ENCODE measurements at places on chromosomes 2 and 18.

- no peak for DNase-seq
Measured at GRCh38 chr2:127508023-127508630, 18.2 kb downstream of the IWS1 start.

- DNase-seq = no peak
Measured at GRCh38 chr18:44171301-44171700, 509.4 kb upstream of the SETBP1 start.

DNA sequence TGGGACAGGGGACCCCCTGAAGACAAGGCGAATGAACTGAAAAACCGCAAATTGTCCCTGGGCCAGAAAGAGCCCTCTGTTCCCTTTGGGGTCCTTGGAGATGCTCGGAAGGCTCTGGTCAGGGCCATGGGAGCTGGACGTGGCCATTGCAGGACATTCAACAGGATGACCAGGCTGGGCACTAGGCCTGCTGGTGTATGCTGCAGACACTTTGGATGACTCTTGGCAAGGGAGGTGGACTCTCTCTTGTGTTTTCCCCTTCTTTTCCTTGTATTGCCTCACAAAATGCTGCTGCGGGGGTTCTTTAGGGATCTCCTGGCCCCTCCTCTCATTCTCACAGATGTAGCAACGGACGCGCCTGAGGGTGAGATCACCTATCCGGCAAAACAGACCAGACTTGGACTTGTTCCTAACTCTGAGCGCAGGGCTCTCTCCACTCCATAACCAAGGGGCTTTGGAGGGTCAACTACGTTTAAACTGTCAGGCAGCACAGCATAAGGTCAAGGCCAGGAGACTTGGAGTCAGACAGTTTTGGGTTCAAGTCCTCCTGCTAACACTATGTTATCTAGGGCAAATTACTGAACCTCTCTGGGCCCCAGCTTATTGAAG, 41.8 kb upstream of the SH3RF3 start:
- DNase-seq = no peak

DNA sequence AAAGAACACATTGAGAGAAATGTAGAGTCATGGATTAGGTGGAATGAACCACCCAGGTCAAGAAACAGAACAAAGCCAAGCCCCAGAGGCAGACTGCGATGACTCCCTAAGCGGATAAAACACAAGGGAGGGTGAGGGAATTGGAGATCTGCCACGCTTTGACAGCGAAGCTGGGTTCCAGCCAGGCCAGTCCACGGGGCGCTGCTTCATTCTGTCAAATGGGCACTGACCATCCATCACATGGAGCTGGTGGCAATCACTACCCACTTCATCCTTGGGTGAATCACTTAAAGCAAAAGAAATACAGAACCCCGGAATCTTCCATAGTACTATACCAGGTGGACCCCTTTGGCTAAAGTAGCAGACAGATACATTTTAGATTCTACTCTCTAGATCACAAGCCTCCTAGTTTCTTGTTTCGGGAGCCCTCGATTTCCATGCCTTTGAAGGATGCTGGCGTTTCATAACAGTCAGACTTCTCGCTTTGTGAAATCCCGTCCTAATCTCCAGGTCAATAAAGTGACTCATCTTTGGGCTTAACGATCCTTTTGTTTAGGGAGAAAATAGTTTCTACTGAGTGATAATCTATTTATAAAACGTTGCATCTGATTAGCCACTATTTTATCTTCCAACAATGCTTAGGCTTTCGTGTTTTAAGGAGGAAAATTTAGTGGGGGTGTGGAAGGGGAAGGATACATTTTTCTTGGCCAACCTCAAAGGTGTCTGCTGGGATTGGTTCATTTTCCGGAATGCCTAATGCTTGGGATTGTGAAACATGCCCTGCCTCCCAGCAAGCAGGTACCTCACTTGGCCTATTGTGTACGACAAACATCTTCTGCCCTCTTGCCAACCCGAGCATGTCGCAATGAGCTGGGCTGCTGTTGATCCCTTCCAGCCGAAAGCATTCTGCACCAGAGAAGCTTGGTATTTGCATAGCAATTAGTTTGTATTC, 44.1 kb upstream of the HDAC4 start:
- DNase-seq = no peak

DNA sequence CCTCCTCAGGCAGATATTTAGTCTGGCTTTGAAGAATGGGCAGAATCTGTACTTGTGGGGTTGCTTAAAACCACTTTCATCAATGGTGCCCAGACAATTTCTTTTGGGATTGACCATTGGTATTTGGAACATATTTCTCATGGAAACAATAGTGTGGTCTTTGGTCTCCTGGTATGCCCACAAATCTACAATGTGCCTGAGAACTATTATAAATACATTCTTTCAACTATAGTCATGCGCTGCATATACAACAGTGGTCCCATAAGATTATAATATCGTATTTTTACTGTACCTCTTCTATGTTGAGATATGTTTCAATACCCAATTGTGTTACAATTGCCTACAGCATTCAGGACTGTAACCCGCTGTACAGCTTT, 34.8 kb upstream of the PPP4R1 start:
- DNase-seq = no peak

DNA sequence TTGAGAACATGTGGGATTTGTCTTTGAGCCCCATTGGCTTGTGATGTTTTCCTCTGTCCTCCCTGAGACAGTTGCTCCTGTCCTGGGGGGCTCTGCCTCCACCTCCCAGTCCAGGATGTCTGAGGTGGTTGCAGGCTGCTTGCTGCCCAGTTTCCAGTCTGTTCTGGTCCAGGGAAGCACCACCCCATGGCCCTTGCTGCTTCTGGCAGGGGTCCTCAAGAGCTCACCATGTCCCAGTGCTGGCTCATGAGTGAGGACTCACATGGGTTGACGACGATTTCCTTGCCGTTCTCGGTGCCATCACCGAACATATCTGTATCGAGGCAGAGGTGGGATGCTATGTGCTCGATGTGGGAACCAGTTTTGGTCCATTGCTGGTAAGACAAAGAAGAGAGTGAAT, 103.4 kb upstream of the CAPN13 start:
- no peak for DNase-seq

- no peak for DNase-seq
Measured at GRCh38 chr2:43224131-43224570, 2.3 kb downstream of the ZFP36L2 start.

DNA sequence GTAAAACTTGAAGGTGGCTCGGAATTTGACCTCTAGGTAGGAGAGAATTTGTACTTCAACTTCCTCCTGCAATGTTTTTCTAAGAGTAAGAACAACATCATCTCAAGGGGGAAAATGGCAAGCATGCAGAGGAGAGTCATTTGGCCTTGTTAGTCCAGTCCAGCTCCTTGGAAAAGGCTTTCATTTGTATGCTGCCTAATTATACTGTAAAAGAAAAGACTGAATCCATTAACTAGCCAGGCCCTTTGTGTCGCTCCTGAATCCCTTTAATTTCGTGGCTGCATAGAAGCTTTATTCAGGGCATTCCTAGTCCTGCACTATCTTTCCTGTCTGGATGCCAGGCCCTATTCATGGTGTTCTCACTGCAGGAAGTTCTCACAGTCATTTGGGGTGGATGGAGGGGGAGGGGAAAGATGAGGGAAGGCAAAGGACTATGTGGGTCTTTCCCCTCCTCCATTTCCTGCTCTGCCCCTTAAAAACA, 36.0 kb downstream of the PHLPP1 start:
- DNase-seq = no peak

GRCh38 chr2:20291846-20292408, 58.7 kb downstream of the PUM2 start:
- no peak for DNase-seq

DNA sequence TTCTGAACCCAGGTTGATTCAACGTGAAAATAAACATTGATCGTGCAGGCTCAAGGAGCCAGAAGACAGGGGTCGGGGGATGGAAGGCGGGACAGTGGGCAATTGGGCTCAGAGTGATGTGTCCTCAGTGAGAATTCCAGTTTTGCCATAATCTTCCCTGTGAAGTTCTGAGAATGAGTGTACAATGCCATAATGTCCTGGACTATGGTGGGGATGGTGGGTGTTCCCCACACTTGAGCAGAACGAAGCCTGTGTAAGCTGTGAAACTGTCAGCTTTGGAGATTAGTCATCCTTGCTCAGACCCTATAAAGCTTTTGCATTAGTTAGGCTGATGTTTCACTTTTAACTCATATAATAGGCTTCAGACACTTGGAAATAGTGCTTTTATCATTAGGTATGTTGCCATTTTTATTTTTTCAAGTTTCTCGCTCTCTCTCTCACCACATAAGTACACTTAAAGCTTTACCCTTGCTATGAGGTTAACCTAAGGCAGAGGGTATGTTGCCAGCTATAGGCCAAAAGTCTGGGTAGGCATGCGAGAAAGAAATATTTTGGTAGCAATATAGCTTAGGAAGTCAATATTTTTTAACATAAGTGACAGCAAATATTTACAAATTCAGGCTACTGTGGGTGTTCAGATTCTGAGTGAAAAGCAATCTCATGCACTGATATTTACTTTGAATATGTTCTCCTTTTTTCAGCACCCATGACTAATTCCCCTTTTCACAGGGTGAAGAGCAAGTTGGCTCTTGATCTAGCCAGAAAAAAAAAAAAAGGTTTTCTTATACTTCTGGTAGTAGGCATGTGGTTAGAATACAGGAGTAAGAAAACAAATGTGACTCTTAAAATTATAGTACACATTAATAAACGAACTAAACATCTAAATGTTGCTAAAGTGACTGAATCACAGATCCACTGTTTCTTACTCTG, 47.2 kb downstream of the CDC42EP3 start:
- DNase-seq = no peak

GRCh38 chr2:54522624-54523281, 66.6 kb downstream of the SPTBN1 start:
- DNase-seq = peak; percentile 45

- DNase-seq = peak; percentile 8
Measured at GRCh38 chr18:50967714-50968661, at the start of gene ELAC1. TSS of gene ELAC1 (plus strand) at chr18:50968040. CDS start at chr18:50974405, 6,365 bp downstream.

- DNase-seq = no peak
Measured at GRCh38 chr2:232892843-232893242, 22.8 kb downstream of the SNORC start.

DNA sequence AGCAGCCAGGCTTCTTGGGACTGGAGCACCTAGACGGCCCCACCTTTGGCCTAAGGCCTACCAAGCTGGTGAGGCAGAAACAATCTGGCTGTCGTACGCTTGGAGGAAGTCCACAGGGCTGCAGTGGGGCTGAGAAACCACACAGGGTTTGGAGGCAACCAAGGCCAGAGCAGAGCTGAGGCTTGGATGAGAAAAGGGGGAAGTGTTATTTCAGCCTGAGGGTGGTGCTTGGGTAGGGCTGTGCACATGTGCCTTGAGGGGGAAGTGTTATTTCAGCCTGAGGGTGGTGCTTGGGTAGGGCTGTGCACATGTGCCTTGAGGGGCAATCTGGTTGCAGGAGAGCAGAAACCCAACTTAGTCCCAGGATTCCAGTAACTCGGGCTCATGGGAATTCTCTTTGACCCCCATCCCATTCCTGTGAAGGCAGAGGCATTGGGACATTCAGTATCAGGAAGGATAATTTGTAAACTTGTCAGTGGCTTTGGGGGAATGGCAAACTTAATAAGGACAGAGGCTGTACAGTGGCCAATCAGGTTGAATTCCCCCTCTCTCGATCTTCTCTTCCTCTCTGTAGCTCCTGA, 971 bp upstream of the FBXO41 start:
- no peak for DNase-seq

- DNase-seq = no peak
Measured at GRCh38 chr2:196244516-196244915, 73.1 kb upstream of the STK17B start.

DNA sequence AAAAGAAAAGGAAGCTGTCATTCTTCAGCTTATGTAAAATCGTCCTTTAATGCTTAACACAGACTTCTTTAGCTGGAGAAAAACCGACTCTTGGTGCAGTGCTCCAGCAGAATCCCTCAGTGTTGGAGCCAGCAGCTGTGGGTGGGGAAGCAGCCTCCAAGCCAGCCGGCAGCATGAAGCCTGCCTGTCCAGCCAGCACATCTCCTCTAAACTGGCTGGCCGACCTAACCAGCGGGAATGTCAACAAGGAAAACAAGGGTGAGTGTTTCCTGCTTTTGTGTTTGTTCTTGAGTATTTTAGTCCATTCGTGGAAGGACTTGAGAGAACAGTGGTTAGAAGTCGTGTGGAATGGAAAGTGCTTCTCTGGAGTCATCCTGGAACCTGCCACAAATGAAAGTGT, 38.9 kb downstream of the KDM3A start:
- DNase-seq = no peak

GRCh38 chr2:222532315-222532714, 108.0 kb downstream of the SGPP2 start:
- DNase-seq = no peak

- DNase-seq = peak; percentile 57
Measured at GRCh38 chr2:203453858-203454451, 81.1 kb downstream of the RAPH1 start.

DNA sequence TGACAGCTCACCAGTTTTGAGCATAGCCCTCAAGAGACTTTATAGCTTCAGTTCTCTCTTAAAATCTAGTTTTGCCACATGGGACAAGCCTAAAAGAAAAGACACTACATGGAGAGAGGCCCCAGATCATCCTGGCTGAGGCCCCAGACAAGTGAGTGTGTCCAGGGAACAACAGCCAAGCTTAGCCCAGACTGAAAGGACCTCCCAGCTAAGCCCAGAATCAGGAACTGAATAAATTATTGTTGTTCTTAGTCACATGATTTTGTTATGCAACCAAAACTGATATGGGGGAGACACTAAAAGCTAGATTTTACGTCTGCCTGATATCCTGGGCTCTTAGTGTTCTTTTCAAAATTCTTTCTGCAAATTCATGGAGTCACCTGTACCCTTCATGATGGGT, 29.3 kb upstream of the LBH start:
- no peak for DNase-seq

DNA sequence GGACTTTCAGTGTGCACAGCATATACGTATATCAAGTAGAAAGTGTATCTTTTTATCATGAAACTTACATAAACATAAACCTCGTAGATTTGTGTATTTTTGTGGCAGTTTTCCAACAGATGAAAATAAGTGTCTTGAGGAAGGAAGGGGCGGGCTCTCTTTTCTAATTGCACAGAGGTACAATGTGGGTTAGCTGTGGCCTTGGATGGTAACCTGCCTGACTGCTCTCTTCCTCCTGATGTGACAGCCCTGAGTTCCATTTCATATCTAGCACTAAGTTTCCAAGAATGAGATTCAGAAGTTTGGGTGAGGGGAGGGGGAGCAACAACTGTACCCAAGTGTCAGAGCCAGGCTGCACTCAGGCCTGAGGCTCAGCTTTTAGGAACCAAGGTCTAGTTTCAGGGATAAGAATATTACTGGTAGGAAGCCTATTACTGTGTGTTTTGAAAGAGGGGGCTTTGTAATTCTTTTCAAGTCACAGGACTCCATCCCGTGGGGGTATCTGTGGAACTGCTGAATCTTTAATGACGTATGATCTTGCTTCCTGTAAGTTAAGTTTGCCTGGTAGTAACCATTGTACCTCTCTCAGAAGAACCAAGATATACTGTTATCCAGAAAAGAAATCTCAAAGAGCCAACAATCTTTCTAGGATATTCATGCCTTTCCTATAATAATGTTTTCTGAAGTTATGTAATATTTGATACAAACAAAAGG, 483.7 kb downstream of the PTPRM start:
- DNase-seq = no peak

DNA sequence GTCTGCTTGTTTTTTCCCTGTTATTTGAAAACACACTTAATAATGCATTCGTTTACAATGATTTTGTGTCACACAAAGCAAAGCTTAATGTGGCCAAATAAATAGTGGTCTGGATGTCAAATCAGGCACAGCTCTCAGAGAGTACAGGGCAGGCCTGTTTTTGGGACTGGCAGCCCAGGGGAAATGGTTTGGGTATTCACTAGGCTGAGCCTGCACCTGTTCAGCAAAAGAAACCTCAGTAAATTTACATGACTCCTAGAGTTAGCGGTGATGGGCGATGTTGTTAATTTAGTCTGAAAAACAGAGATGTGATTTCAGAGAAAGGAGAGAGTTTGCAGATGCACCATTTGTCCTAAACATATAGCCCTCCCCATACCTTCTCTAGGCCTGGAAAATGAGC, 197.1 kb downstream of the ALK start:
- DNase-seq = no peak

All from NCI-H2029 treated with DMSO at 0.1 percent for 48 hours (cell line).